ENCODE measurements at places on chromosomes 13 and 19.

- DNase-seq: no peak
These were observed 114.9 kb downstream of the UQCRFS1 start for GRCh38 chr19:29098091-29098490.

- peak; percentile 58 for DNase-seq
These were observed 34.2 kb downstream of the TDRD3 start for GRCh38 chr13:60431108-60431700.

DNA sequence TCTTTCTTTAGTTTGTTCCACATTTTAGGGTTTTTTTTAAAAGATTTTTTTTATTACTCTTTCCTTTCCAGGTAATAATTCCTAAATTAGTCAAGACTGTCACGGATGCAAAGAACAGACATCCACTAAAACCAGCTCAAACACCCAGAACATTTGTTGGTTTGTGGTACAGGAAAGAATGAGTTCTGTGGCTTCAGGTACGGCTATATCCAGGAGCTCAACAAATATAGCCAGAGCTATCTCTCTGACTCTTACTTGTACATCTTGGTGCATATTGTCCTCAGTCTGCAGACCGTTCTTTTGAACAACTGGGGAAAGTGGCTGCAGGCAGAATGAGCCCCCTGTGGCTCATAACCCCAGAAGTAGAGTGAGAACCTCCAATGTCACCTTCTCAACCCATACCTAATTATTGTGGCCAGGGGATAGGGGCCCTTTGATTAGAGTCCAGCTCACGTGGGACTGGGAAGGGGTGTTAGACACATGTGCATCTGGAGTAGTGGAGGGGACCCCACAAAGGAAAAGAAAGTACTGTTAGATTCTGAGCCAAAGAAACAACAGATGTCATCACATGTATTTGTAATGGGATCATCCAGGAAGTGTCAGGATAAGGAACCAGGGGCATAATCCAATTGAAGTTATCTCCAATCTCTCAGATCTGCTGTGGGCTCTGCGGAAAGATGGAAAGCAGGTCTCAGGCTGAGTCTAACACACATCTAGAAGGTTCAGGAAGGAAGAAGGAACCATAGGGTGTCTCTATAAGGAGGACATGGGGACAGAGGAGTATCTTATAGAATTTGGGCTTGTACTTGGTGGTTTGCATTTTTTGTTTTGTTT, 1.9 kb upstream of the ZNF358 start:
- DNase-seq: no peak

DNA sequence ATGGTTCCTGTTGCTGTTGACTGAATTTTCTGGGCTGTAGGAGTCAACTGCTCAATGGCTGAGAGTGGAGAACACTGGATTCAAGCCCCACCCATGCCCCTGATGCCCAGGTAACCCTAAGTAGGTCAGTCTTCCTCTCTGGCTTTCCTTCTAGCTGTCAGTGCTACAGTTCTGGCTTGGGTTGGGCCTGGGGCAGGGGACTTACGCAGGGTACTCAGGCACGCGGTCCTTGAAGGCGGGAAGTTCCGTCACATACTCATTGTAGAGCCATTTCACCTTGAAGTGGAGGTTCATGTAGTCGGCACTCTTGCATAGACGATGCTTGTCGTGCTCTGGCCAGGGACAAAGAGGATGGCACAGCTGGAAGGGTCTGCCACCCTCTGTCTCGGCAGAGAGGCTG, 55.6 kb downstream of the UNC13A start:
- DNase-seq: no peak

- no peak for DNase-seq
These were observed 99.7 kb downstream of the DCLK1 start for GRCh38 chr13:36031490-36031889.

DNA sequence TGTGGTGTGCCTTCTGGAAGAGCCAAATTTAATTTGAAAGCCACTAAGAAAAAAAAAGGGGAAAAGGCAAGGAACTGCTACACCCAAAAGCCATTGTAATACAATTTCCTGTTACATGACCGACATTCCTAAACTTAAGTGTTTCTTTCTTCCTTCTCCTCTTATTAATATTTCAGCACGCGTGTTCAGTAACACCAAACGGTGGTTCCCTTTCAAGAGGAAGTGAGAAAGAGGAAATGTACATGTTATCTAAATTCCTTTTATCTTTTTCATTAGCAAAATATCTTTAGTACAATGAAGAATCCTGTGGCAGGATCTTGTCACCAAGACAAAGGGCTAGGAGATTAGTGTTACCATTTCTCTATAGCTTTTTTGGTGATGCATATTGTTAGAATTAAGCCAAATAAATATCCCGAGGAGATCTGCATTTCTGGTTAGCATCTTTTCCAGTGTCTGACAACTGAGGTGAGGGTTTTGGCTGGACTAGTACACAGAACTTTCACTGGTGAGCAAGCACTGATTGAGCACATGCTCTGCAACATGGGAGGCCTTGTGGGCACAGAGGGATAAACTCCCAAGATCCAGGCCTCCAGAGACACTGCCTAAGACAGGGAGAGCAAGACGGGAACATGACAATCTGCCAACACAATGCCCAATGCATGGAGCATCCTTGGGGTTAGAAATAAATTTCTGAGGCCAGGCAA, 22.1 kb downstream of the LATS2 start:
- no peak for DNase-seq

DNA sequence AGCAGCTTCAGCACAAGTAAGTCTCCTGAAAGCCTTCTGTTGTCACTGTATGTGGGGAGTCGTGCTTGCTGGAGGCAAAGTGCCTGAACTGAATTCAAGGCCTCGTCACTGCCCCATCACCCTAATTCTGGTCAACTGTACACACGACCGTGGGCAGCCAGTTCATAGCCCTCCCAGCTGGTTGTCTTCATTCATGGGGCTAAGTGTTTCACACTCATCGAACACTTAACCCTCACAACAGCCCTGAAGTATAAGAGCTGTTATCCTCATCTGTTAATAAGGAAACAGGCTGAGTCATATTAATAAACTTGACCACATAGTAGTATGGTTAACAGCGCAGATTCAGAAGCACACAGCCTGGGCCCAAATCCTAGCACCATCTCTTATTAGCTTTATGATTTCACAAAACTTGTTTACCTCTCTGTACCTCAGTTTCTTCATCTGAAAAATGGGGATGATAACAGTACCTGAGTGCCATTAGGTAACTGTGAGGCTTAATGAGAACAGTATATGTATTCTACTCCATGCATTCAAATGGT, 66.7 kb downstream of the CDADC1 start:
- DNase-seq: peak; percentile 12
